Activated naive CD4-positive, alpha-beta T cell treated with anti-CD3 and anti-CD28 coated beads, Interleukin-2, amount 50 U/mL, for 72 hours (primary cell): ENCODE measurements at places on chromosomes 1 and 21.

DNA sequence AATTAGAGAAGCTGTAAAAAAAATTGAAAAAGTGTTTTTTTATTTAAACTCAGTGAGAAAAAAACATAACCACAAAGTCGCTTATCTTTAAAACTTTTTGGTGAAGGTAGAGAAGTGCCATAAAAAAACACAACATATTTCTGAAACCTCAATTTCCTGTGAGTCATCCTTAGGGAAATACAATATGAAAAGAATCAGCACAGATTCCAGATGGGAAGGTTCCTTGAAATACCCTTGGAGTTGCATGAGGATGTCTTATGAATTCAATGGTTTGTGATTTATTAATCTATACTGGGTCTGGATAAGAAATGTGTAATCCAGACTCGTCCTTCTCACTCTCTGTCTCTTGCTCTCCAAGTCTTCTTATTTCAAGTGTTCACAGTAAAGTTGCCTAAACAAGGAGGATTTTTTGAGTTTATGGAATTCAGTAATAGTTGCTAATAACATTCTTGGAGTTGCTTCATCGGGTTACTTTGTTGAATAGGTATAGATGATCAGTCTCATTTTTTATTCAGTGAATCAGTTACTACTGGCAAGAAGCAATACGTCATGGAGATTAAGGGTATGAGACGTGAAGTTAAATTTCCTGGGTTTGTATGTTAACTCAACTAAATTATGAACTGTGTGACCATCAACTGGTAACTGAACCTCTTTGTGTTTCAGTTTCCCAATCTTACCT lies 191.4 kb downstream of the KCNK2 start:
- no peak for DNase-seq

DNA sequence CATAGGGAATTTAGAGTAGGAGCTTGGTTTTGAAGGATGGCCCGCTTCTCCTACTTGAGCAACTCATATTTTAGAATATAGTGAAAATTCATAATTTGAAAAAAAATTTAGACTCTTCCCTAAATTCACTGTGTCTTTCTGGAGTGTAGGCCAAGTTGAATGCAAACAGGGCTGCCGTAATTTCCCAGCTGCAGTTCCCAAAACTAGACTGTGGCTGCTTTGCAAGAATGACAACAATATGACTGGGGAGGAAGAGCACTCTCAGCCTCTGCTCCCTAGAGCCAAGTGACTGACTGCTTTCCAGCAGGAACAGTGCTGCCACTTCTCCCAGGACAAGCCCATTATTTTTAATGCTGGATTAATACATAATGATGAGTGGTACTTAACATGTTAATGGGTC lies 209.0 kb downstream of the RHOU start:
- DNase-seq = no peak

GRCh38 chr1:44515416-44515815 lies 110.4 kb downstream of the RNF220 start:
- DNase-seq = no peak

GRCh38 chr1:167718914-167719691 lies 2.7 kb upstream of the MPZL1 start:
- no peak for DNase-seq
